ENCODE measurements at places on chromosomes 7 and 10. TPM values are rescaled to one million over a fixed set of nuclear protein-coding genes. Genes with fewer than 3 reads are reported as not detected.

FAM131B gene
- 0.36 TPM for total RNA-seq

NPSR1 gene
- total RNA-seq = not detected

LIPK gene
- not detected for total RNA-seq

SDK1 gene
- 0.46 TPM for total RNA-seq

ITPRIP gene
- total RNA-seq = 81.7 TPM

ENTPD7 gene
- total RNA-seq = 19.3 TPM

TRPV6 gene
- total RNA-seq = not detected

DYNC1I1 gene
- not detected for total RNA-seq

NEUROG3 gene
- total RNA-seq = not detected

RTKN2 gene
- total RNA-seq = 0.84 TPM

FUOM gene
- total RNA-seq = 11.4 TPM
